ENCODE measurements at places on chromosomes 1 and 21. TPM values are rescaled to one million over a fixed set of nuclear protein-coding genes. Genes with fewer than 3 reads are reported as not detected.

HTR6 gene
- total RNA-seq, result not detected

ICOSLG gene
- total RNA-seq, result 1.3 TPM

DNA sequence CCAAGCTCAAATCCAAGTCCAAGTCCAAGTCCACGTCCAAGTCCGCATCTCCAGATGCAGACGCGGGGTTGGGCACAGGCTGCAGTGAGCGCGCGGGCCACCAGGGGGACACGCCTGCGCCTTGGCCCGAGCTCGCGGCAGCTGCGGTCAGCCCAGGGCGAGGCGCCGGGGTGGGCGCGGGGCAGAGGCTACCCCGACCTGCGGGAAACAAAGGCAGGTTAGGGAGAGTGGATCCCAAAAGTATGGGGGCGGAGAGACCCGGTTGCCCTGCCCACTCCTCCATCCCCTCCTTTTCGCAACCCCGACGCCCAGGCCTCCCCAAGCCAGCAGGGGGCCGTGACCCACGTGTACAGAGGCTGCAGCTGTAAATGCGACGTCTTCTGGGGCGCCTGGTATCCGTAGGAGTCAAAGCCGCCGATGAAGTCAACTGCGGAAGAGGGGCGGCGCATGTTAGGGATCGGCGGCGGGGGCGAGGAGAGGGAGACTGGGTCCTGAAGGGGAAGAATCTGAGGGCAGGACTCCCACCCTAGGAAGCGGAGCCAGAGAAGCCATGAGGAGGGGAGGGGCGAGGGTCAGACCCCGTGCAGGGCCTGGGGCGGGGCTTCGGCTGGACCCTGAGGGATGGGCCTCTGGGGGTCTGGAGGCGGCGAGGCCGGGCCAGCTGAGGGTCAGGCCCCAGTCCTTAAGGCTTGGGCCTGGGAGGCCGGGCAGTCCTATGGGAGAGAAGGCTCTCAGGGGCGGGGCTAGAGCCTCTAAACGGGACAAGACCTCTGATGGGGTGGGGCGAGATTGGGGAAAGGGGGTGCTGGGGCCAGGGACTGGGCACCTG, 58.0 kb downstream of the NKAIN1 start:
- DNase-seq, result peak; percentile 58

GRCh38 chr21:37159053-37159776, 86.2 kb downstream of the TTC3 start:
- DNase-seq, result no peak

- no peak for DNase-seq
Measured at GRCh38 chr1:227343206-227343605, 24.9 kb upstream of the CDC42BPA start.

GRCh38 chr1:172630056-172630818, 28.7 kb upstream of the FASLG start:
- DNase-seq, result no peak
